ENCODE measurements at places on chromosomes 1 and 21.

GRCh38 chr1:214165850-214166374 is 115.0 kb upstream of the SMYD2 start:
- DNase-seq: no peak

- DNase-seq: no peak
Observed at GRCh38 chr1:202706851-202707250, 3.4 kb downstream of the SYT2 start.

- DNase-seq: no peak
Observed at GRCh38 chr1:52669696-52670095, 28.5 kb downstream of the COA7 start.

- no peak for DNase-seq
Observed at GRCh38 chr1:59523745-59524450, 227.0 kb downstream of the FGGY start.
